ENCODE measurements at places on chromosomes 6 and 20.

GRCh38 chr20:11734431-11734830, 183.3 kb upstream of the BTBD3 start:
- no peak for ATAC-seq

- ATAC-seq = no peak
Observed at GRCh38 chr20:48957533-48957932, 36.0 kb downstream of the ARFGEF2 start.

GRCh38 chr6:163954088-163954775, 539.7 kb downstream of the QKI start:
- ATAC-seq = no peak

DNA sequence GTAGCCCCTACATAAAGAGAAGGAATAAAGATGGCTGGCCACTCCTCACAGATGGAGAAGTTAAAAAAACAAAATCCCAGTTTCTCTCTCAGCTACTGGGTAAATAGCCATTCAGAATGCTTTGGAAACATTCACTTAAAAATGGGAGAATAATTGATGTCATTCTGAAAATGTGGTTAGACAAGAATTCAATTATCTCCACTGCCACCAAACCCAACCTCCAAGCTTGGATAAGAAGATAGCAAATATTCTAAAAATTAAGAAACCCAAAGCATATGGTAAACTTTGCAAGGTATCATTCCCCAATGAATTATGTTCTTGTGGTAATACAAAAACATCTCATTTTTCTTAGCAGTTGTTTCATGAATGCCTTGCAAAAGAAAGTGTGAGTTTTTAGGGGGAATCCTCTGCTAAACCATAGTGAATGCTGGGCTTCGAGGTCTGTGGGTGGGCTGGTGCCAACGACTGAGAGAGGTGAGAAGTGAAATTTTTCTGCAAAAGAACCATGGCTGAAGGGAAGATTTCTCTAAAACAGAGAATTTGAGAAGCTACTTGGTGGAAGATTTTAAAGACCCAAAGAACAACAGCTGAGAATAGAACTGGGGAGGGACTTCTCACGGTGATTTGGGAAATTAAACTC, 497.9 kb upstream of the JARID2 start:
- no peak for ATAC-seq

DNA sequence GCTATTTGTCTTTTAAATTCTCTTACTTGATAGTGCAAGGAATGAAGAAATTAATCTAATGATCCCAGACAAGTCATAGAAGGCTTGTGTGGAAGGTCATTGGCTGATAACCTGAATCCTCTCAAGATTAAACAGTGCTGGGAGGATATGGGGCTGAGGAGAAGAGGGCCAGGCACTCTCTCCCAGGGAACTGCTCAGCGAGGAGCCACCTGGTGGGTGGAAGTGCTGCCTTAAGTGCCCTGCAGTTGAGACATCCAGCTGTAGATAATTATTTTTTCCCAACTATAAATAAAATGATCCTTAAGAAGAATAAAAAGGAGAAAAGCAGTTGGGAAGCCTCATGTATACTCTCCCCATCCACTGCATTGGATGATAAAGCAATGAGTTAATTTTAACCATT, 47.9 kb downstream of the BTBD3 start:
- no peak for ATAC-seq

DNA sequence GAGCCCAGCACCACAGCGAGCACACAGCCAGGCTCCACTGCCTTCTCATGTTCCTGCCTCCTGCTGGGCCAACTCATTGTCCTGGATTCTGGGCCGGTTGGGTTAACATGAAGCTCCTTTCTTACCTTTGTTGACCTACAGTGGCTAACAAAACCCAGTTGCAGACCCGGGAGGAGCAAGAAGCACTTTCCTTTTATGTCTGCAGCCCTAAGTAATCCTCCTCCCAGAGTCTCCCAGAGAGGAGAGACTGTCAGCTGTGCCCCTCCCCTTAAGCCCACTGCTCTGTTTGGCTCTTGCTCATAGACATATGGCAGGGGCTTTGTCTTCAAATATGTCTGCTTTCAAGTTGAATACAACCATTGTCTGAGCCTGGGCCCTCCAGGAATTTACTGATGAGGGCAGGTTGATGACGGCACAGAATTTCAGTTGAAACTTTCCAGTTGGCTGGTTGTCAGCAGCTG, 55.2 kb downstream of the PSMB1 start:
- no peak for ATAC-seq

- no peak for ATAC-seq
Observed at GRCh38 chr20:31862157-31862470, 8.2 kb downstream of the DUSP15 start.

- peak; percentile 98 for ATAC-seq
Observed at GRCh38 chr6:2378891-2379652, 133.7 kb upstream of the GMDS start.

GRCh38 chr6:14066782-14067406, 50.7 kb upstream of the CD83 start:
- ATAC-seq = peak; percentile 51

GRCh38 chr20:36317675-36318074, 11.5 kb downstream of the DLGAP4 start:
- no peak for ATAC-seq

DNA sequence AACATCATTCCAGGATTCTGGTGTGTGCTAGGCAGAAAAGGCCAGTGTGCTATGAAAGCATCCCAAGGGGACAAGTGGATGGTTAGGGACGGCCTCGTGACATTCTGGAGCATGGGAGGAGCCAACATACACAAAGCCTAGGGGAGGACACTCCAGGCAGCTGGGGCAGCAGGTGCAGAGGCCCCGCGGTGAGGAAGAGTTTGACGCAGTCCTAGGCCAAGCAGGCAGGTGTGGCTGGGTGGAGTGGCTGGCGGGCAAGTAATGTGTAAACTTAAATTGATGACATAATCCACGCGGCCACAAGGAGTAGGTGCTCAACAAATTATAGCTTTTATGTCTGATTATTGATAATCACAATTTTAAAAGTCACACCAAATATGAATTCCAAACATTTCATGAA, 93.6 kb downstream of the TMEM242 start:
- no peak for ATAC-seq

GRCh38 chr6:162852840-162853577, 125.2 kb downstream of the PACRG start:
- ATAC-seq = no peak

DNA sequence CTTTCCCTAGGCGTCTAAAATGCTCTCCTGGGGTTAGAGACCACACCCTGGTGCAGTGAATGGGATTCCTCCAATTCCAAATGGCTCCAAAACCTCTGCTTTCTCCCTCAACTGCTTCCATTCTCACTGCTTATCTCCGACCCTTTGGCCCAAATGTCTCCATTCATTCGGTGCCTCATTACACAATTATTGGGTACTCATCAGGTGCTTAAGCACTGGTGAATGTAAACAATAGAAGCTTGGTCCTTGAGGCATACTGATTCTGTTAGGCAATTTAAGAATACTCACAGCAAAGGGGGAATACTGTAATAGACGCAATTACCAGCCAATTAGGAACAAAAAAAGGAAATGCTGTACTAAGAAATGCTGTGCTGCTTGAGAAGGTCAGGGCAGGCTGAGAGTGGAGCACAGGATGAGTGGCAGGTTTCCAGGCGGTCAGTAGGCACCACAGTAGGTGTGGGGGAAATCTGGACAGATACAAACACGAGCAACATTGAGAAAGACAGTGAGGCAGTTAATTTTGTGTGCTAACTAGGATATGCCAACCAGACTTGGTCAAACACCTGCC, 23.0 kb downstream of the GMDS start:
- no peak for ATAC-seq

DNA sequence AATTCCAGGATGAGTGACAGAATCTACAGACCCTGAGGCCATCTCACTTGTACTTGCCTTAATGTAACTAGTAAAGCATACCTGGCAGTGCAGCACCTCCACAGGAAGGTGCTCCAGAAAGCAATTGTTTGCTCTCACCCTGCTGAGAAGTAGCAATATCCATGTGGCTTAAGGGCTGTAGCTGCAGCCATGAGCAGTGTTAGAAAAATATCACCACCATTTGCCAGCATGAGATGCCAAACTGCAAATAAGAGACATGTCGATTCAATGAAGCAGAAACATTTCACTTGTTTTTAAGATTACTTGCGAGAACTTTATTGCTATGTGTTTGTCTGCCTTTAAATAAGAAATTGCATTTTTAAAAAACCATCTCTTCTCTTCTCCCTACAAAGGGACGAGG, 151.5 kb downstream of the PRL start:
- ATAC-seq = no peak
